ENCODE measurements at places on chromosomes 1 and 21.

- DNase-seq = no peak
Measured at GRCh38 chr1:66290761-66291530, 243.0 kb upstream of the SGIP1 start.

GRCh38 chr1:55285834-55286233, 70.7 kb upstream of the USP24 start:
- DNase-seq = no peak

GRCh38 chr1:50853325-50853724, 106.7 kb downstream of the FAF1 start:
- no peak for DNase-seq

- no peak for DNase-seq
Measured at GRCh38 chr1:27727126-27727525, 1.4 kb downstream of the FAM76A start.

DNA sequence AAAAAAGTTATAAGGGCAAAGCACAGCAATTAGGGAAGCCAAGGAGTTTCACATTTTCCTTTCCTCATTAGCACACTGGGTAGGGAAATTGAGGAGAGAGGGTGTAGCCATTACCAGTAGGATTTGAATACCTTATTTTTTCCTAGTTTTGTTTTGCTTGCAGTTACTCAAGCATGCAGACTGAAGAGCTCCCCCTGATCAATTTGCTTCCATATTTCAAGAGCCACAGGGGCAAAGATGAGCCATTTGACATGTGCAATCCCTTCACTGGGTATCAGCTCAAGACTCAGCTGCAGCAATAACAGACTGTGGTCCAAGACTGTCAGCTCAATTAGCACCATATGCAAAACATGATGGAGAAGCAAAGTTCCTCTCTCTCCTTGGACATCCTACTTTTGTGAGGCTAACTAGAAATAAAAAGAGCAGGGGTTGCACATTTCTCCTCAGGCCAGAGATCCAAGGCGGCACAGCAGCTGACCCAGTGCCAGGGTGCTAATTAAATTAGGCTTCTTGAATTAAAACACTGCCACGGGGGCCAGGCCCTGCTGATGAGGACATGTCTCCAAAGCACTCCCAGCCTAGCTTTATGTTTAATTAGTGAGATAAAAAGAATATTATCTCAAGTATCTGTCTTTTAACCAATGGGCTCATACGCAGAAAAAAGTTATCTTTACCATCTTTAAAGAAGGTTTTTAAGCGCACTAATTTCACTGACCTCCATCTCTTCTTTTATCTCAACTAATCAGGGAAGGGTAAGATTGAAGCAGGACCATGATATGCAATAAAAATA, 36.7 kb upstream of the LRRC53 start:
- no peak for DNase-seq

GRCh38 chr1:112674986-112675727, 698 bp downstream of the MOV10 start:
- DNase-seq = no peak

DNA sequence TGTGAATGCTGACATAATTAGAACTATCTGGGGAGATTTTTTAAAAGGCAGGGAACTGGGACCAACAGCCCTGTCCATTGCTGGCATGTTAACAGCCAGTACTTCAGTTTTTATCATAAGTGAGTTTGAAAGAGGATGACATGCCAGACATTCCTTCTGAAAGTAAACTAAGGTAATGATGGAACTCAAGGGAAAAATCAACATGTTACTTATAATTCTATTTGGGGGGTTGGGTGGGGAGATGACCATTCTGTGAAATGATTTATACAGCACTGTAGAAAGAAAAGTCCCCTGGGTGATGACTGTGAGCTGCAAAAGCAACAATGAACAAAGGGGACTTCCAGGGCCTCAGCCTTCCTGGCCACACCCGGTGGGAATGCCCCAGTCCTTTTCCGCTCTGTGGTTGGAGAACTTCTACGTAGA, 5.4 kb upstream of the LAMC2 start:
- DNase-seq = no peak

GRCh38 chr1:40270152-40270834, 12.3 kb downstream of the ZMPSTE24 start:
- DNase-seq = no peak

GRCh38 chr1:89760496-89760895, 60.3 kb upstream of the LRRC8D start:
- no peak for DNase-seq

DNA sequence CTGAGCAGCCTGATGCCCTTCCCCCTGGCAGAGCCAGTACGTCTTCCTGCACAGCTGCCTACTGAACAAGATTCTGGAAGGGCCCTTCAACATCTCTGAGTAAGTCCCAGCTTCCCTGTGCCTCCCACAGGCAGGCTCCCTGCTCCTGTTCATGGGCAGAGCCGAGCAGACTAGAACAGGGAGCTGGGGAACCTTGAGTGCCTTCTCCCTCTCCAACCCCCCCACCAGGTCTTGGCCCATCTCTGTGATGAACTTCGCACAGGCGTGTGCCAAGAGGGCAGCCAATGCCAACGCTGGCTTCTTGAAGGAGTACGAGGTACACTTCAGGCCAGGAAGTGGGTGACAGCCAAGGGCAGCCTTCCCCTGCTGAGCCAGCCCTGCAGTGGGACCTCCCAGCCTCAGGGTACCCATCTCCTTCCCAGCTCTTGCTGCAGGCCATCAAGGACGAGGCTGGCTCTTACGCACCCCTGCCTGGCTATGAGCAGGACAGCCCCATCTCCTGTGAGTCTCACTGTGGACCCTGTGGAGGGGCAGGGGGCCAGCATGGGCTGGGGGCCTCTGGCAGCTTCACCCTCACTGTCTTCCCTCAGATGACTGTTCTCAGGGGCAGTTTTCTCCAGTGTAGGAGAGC, 6.4 kb upstream of the LGR6 start:
- no peak for DNase-seq

DNA sequence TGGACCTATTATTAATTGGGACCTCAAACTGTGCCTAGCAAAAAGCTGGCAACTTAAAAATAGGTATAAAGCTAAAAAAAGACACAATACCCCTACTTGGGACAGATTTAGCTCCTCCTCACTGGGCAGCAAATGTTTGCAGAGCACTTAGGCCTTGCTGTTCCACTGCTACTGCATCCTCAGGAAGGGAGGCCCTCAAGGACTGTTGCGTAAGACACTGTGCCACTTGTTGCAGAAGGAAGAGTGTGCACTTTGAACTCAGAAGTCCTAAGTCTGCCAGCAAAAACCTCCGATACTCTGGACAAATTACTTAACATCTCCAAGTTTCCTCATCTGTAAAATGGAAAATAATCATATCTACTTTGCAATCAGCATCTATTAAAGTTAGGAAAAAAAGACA, 322.9 kb downstream of the BARHL2 start:
- DNase-seq = no peak

GRCh38 chr1:37817481-37817880, 9.5 kb upstream of the YRDC start:
- no peak for DNase-seq

DNA sequence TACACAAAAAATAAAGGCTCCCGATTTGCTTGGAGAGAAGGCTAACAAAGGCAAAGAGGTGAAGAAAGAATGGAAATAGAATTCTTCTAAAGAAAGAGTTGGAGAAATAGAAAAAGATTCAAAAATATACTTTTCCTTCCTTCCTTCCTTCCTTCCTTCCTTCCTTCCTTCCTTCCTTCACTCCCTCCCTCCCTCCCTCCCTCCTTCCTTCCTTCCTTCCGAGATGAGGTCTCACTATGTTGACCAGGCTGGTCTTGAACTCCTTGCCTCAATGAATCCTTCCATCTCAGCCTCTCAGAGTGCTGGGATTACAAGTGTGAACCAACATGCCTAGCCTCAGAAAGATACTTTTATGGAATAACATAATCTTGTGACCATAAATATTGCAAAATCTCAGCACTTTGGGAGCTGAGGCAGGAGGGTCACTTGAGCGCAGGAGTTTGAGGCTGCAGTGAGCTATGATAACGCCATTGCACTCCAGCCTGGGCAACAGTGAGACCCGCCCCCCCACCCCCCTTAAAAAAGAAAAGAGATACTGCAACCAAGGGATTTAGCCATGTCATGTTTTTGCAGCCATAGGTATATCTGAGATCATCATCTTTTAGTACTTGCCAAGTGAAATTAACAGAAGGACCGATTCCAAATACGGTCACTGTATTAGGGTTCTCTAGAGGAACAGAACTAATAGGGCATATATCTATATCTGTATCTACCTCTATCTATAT, 1.0 kb upstream of the HJV start:
- DNase-seq = no peak

DNA sequence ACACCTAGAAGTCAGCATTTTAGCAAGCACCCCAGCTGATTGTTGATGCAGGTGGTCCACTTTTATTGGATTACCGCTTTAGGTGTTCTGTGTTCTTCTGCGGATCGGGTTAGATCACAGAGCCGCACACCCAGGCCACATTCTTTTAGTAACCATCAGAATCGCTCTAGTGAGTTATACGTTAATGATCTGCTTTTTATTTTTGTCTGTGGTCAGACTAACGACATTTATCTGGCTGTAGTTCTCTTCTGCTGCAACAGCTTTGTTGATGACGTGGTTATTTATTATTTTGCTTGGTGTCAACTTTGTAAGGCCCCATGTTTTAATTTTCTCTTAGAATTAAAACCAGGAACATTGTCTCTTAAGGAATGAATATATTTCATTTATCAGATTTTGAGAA, 18.2 kb downstream of the SCCPDH start:
- DNase-seq = no peak

GRCh38 chr1:242569867-242570266, 45.4 kb upstream of the PLD5 start:
- no peak for DNase-seq

DNA sequence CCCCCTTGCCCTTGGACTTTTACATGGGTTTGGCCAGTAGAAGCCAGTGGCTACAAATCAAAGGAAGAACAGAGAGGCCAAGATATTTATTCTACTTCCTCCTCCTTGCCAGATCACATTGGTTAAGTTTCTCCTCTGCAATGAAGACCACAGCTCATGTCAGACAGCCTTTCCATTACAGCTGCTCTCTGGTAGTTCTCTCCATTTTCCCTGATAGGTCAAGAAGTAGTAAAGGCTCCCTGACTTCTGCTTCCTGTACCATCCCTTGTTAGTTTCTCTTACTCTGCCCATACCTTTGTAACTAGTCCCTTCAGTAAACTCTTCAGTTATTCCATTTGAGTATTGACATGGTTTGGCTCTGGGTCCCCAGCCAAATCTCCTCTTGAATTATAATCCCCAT, 27.8 kb downstream of the NME7 start:
- no peak for DNase-seq

DNA sequence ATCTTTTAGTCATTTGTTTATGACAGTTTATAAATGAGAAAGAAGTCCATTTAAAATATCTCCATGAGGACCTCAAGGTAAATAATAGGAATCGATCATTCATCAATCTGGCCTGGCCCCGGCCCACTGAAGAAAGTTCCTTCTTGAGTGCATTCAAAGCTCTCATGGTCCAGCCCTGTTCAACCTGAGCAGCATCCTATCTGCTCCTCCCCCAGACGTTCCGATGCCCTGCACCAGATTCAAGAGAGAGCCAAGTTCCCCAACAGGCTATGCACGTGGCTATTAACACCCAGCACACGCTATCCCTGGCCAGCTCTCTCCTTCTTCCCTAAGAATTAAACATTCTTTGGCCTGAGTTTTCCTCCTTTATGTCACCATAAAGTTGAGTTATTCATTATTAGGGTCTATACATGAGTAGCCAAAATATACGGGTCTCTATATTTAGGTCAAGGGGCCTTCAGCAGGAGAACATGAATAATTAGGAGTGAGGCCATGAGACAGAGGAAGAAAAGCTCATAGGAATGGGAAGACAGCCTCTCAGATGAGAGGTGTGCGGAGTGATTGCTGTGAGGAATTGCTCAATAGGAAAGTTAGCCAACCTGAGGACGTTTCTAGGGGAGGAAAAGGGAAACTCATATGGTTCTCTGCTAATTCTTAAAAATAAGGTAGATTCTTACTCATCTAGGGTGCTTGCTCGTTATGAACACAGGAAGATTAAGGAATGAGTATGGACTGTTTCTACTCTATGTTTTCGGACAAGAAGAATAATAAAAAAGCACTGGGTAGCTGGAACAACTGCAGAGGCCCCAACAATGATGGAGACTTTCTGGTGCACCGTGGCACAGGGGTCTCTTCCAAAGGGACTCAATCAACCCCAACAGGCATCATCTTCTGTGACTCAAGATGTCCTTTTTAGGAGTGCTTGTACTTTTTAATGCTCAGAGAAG, 23.6 kb downstream of the RUNX1 start:
- no peak for DNase-seq

DNA sequence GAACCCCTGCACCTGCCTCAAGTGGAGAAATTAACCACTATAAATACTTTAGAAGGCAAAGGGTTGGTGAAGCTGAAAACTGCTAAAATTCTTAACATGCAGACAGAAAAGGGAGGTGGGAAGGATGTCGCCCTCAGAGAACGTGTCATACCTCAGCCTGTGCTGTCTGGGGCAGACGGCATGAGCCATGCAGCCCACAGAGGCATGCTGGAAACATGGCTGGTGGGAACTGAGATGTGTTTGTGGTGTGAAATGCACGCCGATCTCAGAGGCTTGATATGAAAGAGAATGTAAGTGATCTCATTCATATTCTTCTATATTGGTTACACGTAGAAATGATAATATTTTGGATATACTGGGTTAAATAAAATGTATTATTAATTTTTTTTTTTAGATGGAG, 16.3 kb downstream of the AGPAT3 start:
- no peak for DNase-seq

DNA sequence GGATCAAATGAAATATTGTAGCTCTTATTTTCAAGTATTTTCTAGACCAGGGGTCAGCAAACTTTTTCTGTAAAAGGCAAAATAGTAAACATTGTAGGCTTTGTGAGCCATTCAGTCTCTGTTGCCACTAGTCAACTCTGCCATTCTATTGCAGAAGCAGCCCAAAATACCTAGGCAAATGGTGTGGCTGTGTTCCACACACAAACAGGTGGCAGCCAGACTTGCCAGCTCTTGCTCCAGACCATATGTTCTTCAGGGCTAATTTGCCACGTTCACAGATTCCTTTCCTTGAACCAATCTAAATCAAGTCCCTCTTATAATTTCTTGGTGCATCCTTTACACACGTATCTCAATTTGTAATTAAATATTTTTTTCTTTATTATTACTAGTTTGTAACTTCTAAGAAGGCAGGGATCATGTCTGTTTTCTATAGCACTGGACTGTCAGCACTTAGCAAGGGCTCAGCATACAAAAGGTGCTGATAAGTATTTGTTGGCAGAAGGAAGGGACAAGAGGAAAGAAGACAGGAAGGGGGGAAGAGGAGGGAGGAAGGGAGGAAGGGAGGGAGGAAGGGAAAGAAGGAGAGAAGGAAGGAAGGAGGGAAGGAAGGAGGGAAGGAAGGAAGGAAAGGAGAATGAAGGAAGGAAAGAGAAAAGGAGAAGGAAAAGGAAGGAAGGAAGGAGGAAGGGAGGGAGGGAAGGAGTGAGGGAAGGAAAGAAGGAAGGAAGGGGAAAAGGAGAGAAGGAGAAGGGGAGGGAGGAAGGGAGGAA, 106.5 kb upstream of the EDEM3 start:
- DNase-seq = no peak

- DNase-seq = no peak
Measured at GRCh38 chr1:119838236-119838635, 27.0 kb upstream of the REG4 start.

Measured in stimulated activated CD4-positive, alpha-beta T cell treated with anti-CD3 and anti-CD28 coated beads, TNF-alpha, amount 100 ng/mL, for 24 hours (primary cell).